ENCODE measurements at places on chromosomes 6 and 20.

DNA sequence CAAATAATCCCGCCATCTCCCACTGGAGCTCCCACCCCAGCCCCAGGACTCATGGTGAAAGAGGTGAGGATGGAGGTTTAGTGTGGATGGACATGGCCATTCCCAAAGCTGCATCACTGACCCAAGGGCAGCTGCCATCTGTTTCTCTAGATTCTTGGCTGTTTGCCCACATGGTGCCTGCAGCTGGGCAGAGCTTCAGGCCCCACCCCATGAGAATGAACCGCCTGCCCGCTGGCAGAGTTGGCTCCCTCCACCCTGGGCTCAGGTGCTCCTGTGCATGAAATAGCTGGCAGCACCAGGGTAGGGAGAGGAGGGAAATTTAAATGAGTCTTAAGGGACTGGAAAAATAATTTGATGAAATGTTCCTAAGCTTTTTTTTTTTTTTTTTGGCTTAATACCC lies 17.4 kb downstream of the SCML4 start:
- H3K4me3 ChIP-seq = no peak overlapping the region
- H3K27ac ChIP-seq = no peak overlapping the region
- DNase-seq = no peak
- no peaks in the 10 kb centered on the region for H3K27me3 ChIP-seq
- peaks cover 9% of the 10 kb centered on the region for H3K4me1 ChIP-seq

GRCh38 chr6:36025260-36025931 lies 955 bp upstream of the SLC26A8 start:
- H3K27me3 ChIP-seq = peaks cover 21% of the 10 kb centered on the region
- H3K27ac ChIP-seq = no peak overlapping the region
- no peak overlapping the region for H3K4me3 ChIP-seq
- H3K4me1 ChIP-seq = peaks cover 21% of the 10 kb centered on the region

- no peak for DNase-seq
- no peak overlapping the region for H3K4me3 ChIP-seq
- H3K36me3 ChIP-seq = no peaks in the 10 kb centered on the region
- peaks cover 20% of the 10 kb centered on the region for H3K27me3 ChIP-seq
- peak overlapping the region; percentile 14 for H3K27ac ChIP-seq
Measured at GRCh38 chr20:46468508-46468907, 44.9 kb downstream of the ZNF334 start.

GRCh38 chr6:56750686-56751085 lies 108.0 kb upstream of the DST start:
- no peak for DNase-seq
- H3K36me3 ChIP-seq = no peaks in the 10 kb centered on the region
- H3K27ac ChIP-seq = no peak overlapping the region
- H3K4me1 ChIP-seq = no peaks in the 10 kb centered on the region
- no peak overlapping the region for H3K4me3 ChIP-seq

DNA sequence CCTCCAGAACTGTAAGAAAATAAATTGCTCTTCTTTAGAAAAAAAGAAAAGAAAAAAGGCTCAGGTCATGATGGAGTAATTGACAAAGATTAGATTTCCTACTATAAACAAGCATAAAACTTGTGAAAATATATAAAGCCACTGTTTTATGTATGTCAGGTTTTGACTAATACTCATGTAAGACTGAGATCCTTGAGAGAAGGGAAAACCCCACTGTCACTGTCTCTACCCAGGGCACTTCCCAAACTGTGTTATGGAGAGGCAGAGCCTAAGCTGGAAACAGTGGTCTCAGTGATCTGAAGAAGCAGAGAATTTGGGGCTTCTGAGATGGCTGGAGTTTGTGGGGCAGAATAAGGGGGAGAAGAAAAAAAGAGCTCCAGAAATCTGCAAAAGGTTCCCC lies 7.6 kb downstream of the ACAT2 start:
- H3K27me3 ChIP-seq = no peaks in the 10 kb centered on the region
- DNase-seq = no peak
- peaks cover 70% of the 10 kb centered on the region for H3K36me3 ChIP-seq
- no peak overlapping the region for H3K4me3 ChIP-seq

DNA sequence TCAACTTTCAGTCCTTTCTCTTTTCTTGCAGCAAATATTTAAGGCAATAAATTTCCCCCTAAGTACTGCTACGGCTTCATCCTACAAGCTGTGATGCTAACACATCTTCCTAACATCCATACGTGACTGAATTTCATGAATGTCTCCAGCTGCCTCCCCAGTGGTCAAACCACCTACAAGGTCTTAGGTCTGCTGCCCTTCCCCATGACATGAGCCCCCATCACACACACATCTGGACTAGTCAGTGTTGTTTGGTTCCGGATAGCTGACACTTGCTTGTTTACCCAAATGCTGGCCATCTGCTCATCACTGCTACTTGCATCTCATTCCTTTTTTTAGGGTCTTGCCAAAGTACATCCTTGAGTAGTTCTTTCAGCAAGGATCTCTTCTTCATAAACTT lies 14.6 kb downstream of the RRBP1 start:
- no peak overlapping the region for H3K27ac ChIP-seq
- peaks cover 68% of the 10 kb centered on the region for H3K4me1 ChIP-seq
- H3K27me3 ChIP-seq = no peaks in the 10 kb centered on the region
- H3K4me3 ChIP-seq = no peak overlapping the region
- no peak for DNase-seq

DNA sequence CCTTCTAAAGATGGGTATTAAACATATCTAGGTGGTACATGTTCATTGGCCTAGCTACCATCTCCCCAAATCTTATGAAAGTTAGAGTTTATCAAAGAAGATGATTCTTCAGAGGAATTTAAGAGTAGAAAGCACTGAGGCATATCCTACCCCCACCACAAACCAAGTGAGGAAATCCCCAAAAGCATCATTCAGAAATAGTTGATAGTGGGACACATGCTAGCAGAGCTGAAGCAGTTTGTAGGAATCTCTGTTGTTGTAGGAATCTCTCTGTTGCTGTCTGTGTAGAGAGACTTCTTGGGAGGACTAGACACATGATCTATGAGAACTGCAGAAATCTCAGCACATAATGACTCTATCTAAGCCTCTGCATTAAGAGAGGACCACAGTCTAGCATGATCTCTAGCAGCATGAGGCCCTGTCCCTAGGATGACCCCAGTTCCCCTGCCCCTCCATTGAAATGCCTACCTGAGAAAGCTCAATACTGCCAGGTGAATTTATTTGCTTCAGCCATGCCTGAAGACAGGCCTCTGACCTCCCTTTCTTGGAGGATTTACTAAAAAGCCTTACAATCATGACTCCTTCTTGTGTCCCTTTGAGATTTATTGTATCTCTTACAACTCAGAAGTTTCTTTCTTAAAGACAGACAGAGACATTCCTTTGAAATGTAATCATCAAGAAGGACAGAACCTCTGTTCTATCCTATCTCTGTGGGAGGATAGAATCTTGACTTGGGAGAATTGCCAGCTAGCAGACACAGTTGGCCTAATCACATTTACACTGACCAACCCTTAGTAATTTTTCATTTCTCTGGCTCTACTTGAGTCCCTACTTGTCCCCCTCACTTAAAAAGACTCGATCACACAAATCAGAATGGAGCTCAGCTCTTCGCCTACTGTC lies 582.4 kb downstream of the PHF3 start:
- no peaks in the 10 kb centered on the region for H3K36me3 ChIP-seq
- no peaks in the 10 kb centered on the region for H3K27me3 ChIP-seq
- no peaks in the 10 kb centered on the region for H3K4me1 ChIP-seq
- H3K27ac ChIP-seq = no peak overlapping the region
- H3K4me3 ChIP-seq = no peak overlapping the region

DNA sequence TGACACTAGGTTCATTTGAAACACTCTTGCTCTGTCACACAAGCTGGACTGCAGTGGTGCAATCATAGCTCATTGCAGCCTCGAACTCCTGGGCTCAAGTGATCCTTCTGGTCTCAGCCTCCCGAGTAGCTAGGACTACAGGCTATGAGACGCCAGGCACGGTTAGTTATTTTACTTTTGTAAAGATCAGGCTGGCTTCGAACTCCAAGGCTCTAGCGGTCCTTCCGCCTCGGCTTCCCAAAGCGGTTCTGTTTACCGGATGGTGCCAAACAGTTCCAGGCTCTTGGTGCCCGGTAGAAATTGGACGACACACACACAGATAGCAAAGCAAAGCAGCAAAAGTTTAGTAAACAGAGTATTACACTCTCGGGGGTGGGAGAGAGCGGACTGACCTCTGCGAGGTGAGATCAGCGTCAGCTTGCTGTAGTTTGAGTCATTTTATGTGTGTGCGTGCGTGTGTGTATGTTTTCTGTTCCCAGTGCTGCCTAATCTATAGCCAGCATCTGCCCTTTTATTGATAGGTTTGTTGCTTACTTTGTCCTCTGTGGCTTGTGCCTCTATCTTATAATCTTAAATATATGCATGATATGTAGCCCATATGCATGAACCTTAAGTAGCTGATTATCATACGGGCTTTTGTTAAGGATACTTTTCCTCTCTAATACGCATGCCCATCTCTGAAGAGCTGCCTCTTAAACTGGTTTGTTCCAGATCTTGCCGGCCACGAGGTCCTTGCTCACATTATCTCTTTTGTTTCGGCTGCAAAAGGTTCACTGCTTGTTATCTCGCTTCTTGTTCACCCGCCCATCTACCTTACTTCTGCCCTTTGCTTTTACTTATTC lies 75.2 kb downstream of the OR2B2 start:
- peaks cover 27% of the 10 kb centered on the region for H3K36me3 ChIP-seq
- peaks cover 21% of the 10 kb centered on the region for H3K4me1 ChIP-seq
- H3K27ac ChIP-seq = no peak overlapping the region
- no peak overlapping the region for H3K4me3 ChIP-seq
- H3K27me3 ChIP-seq = no peaks in the 10 kb centered on the region

GRCh38 chr6:113805173-113805790 lies 51.9 kb upstream of the MARCKS start:
- DNase-seq = no peak
- H3K4me1 ChIP-seq = peaks cover 49% of the 10 kb centered on the region
- H3K4me3 ChIP-seq = no peak overlapping the region

GRCh38 chr6:18511211-18511610 lies 124.1 kb downstream of the RNF144B start:
- H3K27ac ChIP-seq = no peak overlapping the region
- no peaks in the 10 kb centered on the region for H3K27me3 ChIP-seq
- H3K4me1 ChIP-seq = peaks cover 23% of the 10 kb centered on the region
- H3K4me3 ChIP-seq = no peak overlapping the region
- DNase-seq = no peak

- H3K27ac ChIP-seq = peak overlapping the region; percentile 87
- peaks cover 49% of the 10 kb centered on the region for H3K4me1 ChIP-seq
- DNase-seq = no peak
- H3K27me3 ChIP-seq = peaks cover 5% of the 10 kb centered on the region
- peak overlapping the region; percentile 27 for H3K4me3 ChIP-seq
- H3K36me3 ChIP-seq = peaks cover 2% of the 10 kb centered on the region
Measured at GRCh38 chr6:129672881-129673631, 36.9 kb downstream of the ARHGAP18 start.

GRCh38 chr6:14216946-14217684 lies 99.5 kb downstream of the CD83 start:
- no peak overlapping the region for H3K4me3 ChIP-seq
- no peaks in the 10 kb centered on the region for H3K27me3 ChIP-seq
- peaks cover 44% of the 10 kb centered on the region for H3K36me3 ChIP-seq
- DNase-seq = no peak
- peak overlapping the region; percentile 14 for H3K27ac ChIP-seq

GRCh38 chr20:10089871-10090587 lies 55.2 kb downstream of the ANKEF1 start:
- no peak overlapping the region for H3K4me3 ChIP-seq
- H3K27me3 ChIP-seq = peaks cover 7% of the 10 kb centered on the region
- DNase-seq = no peak
- no peak overlapping the region for H3K27ac ChIP-seq

DNA sequence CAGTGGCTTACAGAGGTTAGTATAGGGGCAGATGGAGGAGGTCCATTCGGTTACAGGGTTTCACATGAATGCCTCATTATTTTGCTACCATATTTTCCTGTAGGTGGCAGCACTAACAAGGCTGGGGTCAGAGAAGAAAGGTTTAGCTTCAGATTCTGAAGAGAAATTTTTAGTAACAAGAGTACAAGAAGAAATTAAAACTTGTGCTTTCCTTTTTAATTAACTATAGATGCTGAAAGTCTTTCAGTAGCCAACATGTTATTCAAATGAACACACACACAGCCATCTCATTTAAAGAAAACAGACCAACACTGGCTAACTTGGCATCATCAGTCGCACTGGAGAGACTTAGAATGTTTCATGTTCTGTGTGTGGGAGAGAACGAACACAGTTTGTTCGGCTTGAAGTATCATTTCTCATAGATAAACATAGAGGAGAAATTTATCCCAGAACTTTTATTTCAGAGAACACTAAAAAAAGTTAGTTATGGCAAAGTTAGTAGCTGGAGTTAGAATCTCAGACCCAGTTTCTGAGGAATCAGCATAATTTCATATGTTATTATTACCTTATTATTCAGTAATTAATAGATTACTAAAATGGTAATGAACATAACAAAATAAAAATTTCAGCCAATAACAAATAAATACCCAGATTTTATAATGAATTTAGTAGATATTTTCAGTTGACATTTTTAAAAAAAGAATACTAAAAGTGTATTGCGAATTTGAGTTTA lies 314.0 kb upstream of the RSPO3 start:
- DNase-seq = no peak
- no peaks in the 10 kb centered on the region for H3K36me3 ChIP-seq
- H3K4me3 ChIP-seq = no peak overlapping the region
- H3K4me1 ChIP-seq = no peaks in the 10 kb centered on the region
- H3K27ac ChIP-seq = no peak overlapping the region

DNA sequence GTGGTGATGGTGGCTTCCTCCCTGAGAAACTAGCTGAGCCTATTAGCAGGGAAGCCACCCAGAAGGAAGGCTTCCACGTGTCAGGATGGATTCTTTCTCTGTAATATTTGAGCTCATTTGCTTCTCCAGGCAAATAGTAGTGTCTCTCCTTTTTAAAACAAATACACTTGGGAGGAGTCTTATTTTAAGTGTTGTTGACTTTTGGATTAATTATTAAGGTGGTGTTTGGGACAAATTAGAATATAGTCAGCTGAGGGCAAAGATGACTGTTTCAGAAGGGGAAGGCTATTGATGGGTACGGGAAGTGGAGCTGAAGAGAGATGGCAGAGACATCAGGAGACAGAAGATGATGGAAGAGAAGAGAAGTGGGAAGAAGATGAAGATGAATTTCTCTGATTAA lies 119.8 kb upstream of the PHACTR1 start:
- peaks cover 6% of the 10 kb centered on the region for H3K27me3 ChIP-seq
- no peak for DNase-seq
- peaks cover 3% of the 10 kb centered on the region for H3K4me1 ChIP-seq
- H3K4me3 ChIP-seq = no peak overlapping the region
- H3K27ac ChIP-seq = no peak overlapping the region

- peaks cover 63% of the 10 kb centered on the region for H3K27me3 ChIP-seq
- H3K36me3 ChIP-seq = peaks cover 3% of the 10 kb centered on the region
- no peak for DNase-seq
- peaks cover 20% of the 10 kb centered on the region for H3K4me1 ChIP-seq
- H3K4me3 ChIP-seq = no peak overlapping the region
Measured at GRCh38 chr20:63180569-63181185, 35.3 kb downstream of the YTHDF1 start.

- H3K36me3 ChIP-seq = no peaks in the 10 kb centered on the region
- peak overlapping the region; percentile 95 for H3K27ac ChIP-seq
- peak overlapping the region; percentile 99 for H3K4me3 ChIP-seq
- DNase-seq = peak; percentile 45
- peaks cover 24% of the 10 kb centered on the region for H3K4me1 ChIP-seq
Measured at GRCh38 chr20:3407771-3408637, 535 bp upstream of the DNAAF9 start.

- H3K36me3 ChIP-seq = peaks cover 14% of the 10 kb centered on the region
- H3K27me3 ChIP-seq = peaks cover 60% of the 10 kb centered on the region
- H3K4me3 ChIP-seq = no peak overlapping the region
- peak overlapping the region; percentile 56 for H3K27ac ChIP-seq
- H3K4me1 ChIP-seq = peaks cover 2% of the 10 kb centered on the region
- DNase-seq = no peak
Measured at GRCh38 chr6:101402622-101403031, 9.1 kb downstream of the GRIK2 start.

All from stimulated activated naive B cell treated with anti-CD40 and anti-IgM and Interleukin-4, amounts not matched to agents 10 μg/mL and 1 μg/mL and 100 μg/mL, for 72 hours (primary cell).